ENCODE measurements at places on chromosomes 7 and 10.

DNA sequence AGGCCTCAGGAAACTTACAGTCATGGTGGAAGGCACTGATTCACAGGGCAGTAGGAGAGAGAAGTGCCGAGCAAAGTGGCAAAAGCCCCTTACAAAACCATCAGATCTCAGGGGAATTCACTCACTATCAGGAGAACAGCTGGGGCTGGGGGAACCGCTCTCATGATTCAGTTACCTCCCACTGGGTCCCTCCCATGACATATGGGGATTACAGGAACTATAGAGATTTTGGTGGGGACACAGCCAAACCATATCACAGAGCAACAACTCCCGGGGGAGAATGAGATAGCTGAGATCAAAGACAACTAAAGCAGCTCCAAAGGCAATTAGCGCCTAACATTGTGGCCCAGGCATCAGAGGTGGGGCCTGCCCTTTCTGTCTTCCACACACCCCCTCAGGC, 85.4 kb upstream of the VOPP1 start:
- no peak for DNase-seq

DNA sequence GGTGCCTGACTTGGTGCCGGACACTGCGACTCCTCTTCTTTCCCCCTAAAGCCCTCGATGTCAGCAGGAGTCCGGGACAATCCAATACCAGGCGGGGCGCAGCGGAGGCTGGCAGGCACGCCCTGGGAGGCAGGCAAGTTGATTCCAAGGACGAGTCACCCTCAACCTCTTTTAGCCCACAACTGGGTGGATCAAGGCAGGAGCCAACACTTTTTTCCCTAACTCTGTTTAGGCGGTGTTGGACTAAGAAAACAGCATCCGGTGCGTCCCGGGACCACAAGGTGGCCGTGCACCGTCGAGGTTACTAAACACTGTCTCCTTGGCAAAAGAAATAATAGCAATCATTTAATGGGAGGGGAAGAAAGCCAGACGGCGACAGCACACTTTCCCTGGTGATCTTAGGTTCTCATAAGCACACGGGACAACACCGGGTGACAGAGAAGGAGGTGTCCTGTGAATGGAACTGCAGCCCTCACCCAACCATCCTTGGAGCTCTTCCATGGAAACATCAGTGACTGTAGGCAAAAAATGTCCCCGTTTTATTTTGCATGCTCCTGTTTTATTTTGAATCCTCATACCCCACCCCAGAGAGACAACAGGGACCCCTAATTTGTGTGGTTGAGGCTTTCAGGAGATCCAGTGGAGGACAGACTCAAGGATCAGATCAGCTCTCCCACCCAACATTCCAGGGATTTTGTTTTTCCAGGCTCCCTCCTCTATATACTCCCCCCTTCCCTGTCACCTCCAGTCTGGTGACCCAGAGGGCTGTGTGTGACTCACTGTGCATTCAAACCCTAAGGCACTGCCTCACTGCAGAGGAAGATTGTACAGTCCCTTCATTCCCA, 1.3 kb upstream of the CALCR start:
- no peak for DNase-seq

DNA sequence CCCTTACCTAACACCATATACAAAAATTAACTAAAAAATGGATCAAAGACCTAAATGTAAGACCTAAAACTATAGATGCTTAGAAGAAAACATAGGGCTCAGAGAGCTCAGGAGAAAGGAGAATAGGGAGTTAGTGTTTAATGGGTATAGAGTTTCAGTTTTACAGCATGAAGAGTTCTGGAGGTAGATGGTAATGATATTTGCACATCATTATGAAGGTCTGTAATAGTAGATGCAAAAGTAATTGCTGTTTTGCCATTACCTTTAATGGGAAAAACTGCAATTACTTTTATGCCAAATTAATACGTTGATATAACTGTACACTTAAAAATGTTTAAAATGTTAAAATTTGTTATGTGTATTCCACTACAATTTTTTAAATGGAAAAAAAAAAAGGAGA, 39.2 kb upstream of the NANOS1 start:
- no peak for DNase-seq

GRCh38 chr10:78169214-78169613, 135.6 kb downstream of the RPS24 start:
- no peak for DNase-seq

- DNase-seq = no peak
Measured at GRCh38 chr7:97272237-97272975, 154.9 kb downstream of the SDHAF3 start.

- no peak for DNase-seq
Measured at GRCh38 chr7:17546189-17546588, 247.7 kb downstream of the AHR start.

- DNase-seq = no peak
Measured at GRCh38 chr7:36456548-36456947, 66.9 kb downstream of the ANLN start.

GRCh38 chr10:85673270-85673669, 693.3 kb downstream of the GRID1 start:
- DNase-seq = no peak

DNA sequence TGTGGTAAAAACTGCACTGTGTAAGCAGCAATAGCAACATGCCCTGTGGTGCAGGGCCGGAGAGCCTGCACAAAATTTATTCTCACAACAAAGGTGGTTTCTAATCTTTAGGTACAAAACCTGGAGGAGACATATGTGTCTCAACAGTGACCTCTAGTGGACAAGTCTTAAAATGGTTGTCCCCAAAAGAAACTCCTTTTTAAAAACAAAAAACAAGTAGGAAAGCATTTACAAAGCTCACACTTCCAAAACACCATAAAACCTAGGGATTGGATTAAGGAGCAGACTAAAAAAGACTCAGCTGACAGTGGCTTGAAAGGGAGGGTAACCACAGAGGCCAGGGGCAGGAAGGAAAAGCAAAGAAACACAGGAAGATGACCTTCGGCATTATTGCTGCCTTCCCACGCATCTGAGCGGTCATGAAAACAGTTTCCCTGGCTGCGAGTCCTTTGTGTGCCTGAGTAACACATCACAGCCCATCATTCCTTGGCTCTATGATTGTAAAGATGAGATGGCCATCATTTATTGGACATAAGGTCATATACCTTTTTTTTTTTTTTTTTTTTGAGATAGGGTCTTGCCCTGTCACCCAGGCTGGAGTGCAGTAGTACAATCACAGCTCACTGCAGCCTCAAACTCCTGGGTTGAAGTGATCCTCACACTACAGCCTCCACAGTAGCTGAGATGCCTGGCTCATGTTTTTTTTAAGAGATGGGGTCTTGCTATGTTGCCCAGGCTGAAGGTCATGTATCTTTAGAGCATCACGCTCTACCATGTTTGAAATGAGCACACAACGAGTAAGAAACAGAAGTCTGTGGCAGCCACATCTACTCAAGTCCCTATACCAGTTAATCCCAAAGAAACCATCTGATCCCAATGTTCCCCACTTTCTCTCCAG, 39.5 kb downstream of the RSU1 start:
- no peak for DNase-seq

DNA sequence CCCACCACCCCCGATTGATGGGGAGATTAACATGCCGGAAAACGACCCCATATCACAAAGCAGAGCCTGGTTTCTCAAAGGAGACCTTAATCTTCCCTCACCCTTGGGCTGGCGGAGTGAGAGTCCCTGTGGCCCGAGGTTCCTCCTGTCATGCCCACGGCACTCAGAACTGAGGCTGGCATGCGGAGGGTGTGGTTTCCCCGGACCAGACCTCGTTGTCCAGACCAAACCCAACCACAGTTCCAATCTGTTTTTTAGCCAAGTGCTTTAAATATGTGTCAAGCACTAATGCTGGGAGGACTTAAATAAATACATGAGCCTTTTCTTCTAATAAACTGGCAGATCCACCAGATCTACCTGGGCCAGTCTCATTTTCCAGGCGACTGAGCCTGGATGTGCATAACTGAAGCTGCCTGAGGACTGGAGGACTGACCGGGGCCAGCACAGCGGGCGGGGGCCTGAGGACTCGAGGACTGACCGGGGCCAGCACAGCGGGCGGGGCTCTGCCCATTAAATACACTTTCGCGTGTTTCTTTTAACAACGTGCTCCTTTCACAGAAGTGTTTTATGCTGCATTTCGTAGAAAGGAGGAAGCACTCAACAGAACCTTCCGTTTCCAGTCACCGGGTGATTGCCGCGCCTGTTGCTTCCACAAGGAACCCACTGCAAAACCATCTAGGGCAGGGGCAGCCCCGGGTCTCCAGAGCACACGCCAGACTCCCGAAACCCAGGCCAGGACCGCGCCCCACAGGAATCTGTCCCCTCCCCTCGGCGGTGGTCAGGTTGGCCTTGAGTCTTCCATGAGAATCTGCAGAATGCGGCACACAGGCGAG, 334.6 kb downstream of the PTPRN2 start:
- DNase-seq = no peak

GRCh38 chr10:78798976-78799730, 269.6 kb upstream of the ZMIZ1 start:
- no peak for DNase-seq

GRCh38 chr7:68381731-68382130, 1216.5 kb upstream of the AUTS2 start:
- DNase-seq = no peak

DNA sequence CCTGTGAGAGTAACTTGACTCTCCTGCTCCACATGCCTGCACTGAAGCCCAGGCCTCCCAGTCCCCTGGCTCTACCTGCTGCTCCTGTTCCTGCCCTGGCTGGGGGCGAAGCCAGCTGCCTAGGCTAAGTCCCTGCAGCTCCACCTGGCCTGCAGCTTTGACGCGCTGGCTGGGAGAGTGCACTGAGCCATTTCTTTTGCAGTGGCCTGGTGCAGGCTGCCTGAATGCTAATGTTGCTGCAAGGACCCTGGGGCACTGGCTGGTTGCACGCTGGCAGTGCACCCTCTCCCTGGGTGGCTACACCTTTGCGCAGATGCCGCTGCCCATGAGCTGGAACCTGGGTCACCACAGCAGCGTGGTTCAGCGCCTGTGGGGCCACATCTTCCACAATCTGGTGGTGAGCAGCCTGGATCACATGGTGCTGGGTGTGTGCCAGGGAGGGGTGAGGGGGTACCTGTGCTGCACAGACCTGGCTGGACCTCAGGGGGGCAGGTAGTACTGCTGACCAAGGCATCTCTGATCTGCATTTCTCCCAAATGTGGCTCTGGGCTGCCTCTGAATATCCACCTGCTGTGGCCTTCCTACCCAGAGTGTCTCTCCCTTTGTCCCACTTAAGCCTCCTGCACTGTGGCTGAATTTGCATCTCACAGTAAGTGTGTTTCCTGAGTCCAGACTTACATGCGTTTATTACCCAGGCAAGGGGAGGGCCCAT, 20.0 kb downstream of the IMPDH1 start:
- DNase-seq = no peak

DNA sequence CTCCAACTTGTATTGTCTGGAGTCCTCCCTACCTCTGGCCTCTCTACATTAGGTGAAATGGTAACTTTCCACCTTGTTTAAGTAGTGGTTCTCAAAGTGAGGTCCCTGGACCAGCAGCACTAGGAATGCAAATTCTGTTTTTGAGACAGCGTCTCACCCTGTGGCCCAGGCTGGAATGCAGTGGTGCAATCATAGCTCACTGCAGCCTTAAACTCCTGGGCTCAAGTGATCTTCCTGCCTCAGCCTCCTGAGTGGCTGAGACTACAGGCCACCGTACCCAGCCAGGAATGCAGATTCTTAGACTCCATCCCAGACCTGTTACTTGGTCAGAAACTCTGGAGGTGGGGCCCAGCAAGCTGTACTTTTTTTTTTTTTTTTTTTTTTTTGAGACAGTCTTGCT, 6.8 kb upstream of the TBL2 start:
- no peak for DNase-seq

GRCh38 chr10:72092987-72093386, 4.6 kb upstream of the SPOCK2 start:
- DNase-seq = no peak

DNA sequence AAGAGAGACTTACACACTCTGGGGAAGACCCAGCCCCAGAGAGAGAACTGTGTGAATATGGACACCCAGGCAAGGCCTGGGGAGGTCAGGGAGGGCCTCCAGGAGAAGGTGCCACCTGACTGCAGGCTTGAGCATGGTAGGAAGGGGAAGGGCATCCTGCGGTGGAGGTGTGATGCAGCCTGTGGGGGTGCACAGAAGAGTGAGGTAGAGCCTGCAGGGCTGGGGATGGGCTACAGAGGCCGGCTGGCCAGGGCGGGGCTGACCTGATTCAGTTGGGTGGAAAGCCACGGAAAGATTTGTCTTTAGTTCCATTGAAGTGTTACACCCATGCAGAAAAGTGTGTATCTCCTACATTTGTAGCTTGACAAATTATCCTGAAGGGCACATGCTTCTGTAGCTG, 47.6 kb downstream of the ZMIZ1 start:
- no peak for DNase-seq

GRCh38 chr10:94963901-94964300, 25.4 kb downstream of the CYP2C9 start:
- DNase-seq = no peak

DNA sequence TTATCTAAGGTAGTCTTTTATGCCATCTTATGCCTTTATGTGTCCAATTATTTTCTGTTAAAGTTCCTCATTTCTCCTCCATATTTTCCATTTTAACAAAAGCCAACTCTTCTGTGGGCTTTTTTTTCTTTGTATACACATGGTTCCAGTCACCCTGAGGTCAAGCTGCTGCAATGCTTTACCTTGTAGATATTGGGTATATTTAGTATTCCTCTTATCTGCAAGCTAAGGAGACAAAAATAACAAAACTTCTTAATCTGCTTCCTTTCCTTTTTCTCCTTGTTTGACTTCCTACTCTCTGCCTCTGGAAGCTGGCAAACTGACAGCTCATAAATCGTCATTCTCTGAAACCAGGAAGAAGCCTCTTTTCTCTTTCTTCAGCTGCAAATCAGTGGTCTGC, 885.0 kb upstream of the LRRN3 start:
- no peak for DNase-seq

- no peak for DNase-seq
Measured at GRCh38 chr7:34900891-34901513, 136.3 kb downstream of the DPY19L1 start.

DNA sequence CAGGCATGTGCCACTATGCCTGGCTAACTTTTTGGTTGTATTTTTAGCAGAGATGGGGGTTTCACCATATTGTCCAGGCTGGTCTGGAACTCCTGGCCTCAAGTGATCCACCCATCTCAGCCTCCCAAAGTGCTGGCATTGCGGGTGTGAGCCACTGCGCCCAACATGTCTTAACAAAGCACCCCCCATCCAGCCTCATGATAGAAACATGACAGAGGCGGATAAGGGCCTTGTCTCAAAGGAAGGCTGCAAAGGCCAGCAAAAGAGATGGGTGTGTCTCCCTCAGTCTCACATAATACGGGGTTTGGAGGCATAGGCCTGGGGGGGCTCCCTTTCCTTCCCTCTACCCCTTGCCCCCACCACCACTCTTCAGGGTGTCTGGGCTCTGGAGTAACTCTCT, 93.2 kb downstream of the SH3PXD2A start:
- DNase-seq = no peak

- DNase-seq = no peak
Measured at GRCh38 chr10:79449181-79450146, 4.0 kb upstream of the ZCCHC24 start.
